ENCODE measurements at places on chromosomes 1 and 21.

- no peak for DNase-seq
Measured at GRCh38 chr1:33370301-33370700, 49.4 kb upstream of the A3GALT2 start.

DNA sequence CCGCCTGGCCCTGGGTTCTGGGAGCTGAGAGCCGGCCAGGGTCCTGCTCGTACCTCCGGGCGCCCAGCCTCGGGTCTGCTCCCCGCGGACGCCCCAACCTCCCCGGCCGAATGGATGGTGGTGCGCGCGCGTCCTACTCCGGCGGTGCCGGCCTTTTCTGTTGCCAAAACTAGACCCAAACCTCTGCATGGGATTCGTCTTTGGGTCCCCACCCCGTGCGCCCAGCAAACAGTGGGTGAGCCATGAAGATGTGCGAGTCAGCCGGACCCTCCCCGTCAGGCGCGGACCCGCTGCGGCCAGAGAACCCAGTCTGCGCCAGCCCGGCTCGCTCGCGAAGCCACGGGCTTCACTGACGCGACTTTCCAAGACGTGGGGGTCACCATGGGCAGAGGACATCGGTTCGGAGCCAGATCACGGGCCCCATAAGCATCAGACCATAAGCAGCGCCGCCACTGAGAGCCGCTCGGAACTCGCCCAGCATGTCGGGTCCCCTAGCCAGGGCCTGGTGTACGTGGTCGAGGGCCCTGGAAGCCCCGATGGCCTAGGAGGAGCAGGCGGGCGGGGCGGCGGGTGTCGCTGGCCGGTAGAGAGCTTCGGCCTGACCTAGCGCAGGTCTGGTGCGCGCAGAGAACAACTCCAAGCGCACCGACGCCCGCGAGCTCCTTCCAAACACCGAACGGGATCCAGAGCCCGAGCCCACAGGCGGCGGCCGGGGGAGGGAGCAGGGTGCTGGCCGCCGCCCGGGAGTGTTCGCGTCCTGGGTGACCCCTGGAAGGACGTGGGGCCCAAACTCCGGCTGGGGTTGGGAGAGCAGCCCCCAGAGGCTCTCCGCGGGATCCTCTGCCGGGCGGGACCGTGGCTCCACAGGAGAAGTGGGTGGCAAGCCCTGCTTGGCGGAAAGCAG is 1.0 kb upstream of the TP73 start:
- no peak for DNase-seq

DNA sequence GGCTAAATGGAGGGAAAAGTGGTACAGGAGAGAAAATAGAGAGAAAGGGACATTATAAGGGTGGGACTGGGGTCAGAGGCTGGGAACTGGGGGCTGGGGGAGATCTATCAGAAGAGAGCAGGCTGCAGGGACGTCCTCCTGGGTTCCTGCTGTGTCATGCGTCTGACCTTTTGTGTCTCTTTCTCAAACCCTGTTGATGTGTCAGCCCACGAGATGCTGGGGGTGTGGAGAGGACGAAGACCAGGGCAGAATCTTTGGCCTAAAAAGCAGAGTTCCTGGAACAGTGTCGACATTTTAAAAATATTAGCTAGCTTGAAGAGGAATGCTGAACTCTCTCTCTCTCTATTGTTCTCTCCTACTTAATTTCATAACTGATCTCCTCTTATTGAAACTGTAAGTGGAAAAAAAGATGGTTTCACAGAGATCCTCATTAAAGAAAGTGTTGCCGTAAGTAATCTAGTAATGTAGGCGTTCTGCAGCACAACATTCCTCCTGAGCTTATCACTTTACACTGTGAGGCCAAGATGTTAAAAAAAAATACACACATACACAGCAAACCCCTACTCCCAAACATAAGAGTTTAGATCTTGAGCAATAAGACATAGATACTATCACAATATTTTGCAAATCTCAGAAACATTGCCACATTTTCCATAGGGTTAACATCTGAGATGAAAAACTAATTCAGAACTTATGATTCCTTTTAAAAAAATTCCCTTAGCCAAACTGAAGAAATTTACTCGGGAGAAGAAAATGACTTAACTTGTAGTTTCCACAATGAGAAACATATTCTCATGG is 52.6 kb downstream of the RUNX1 start:
- DNase-seq: no peak

DNA sequence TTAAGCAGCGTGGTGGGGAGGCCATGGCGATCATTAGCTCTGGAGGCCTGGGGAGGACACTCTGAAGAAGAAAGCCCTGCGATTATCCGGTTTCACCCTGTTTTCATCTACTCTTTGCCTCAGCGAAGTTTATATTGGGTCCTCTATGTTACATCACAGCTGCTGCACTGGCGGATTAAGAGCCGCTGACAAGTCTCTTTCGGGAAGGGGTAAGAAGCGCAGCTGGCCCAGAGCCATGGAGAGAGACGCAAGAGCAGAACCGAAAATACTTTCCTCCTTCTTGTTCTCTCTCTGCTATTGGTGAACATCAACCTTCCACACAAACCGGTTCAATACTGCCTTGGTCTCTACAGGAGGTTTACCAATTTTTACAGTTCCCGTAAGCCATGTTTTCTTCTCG is 291.5 kb downstream of the FAM72C start:
- DNase-seq: no peak

GRCh38 chr1:247008406-247008799 is 546 bp upstream of the ZNF695 start:
- DNase-seq: no peak

- no peak for DNase-seq
Measured at GRCh38 chr1:82565146-82565545, 764.4 kb downstream of the ADGRL2 start.

- DNase-seq: no peak
Measured at GRCh38 chr1:83900524-83900923, 98.4 kb downstream of the TTLL7 start.

DNA sequence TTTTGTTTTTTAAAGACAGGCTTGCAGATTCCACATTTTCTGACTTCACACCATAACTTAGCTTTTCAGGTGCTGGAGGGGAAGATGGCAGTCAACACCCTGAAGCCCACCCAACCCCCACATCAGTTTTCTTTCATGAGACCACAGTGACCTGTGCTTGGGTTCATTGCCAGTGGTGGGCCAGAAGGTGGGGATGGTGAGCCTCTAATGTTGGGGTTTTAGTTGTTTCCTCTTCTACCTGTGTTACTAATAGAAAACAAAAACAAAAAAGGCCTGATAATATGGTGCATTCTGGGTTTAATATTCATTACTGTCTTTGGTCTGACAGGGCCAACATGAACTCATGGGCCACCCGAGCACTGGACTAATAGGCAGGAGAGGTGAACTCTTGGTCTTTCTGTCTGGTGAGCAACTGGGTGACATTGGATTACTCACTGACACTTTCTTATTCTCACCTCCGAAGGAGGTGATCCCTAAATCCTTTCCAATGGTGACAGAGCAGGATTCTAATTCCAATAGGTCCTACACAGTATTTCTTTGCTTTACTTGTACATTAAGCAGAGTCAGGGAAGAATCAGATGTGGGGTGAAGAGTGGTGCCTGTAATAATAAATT is 132.8 kb downstream of the CLIC6 start:
- DNase-seq: no peak

DNA sequence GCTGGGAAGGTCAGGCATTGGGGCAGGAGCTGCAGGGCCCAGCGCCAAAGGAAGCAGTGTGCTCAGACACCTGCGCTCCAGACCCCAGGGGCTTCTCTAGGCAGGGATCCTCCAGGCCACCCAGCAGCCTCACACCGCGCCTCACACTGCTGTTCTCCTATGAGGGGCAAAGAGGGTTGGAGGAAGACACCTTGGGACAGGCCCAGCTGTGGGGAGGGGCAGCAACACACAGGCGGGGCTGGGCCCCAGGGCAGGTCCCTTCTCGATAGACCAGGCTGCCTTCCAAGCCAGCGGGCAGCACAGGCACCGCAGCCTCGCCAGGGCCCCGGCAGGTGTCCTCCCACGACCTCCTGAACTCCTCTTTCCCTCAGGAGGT is 20.7 kb upstream of the PRSS38 start:
- no peak for DNase-seq

GRCh38 chr1:7580923-7581753 is 190.0 kb upstream of the VAMP3 start:
- DNase-seq: no peak

DNA sequence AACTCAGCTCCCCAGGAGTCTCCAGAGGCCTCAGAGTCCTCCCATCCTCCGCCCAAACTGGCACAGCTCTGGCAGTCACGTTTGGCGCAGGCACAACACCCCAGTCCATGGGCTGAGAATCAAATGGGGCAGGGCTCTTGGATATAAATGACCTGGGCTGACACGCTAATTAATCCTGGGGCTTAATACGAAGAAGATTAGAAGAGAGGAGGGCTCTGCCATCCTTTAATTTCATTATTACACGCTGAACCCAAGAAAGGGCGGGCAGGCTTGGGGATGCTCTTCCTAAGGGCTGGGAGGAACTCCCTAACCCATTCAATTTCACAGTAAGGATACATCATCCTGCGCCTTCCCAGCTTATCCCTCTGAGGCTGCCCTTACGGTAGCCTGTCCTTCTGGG is 2.4 kb downstream of the GRIK3 start:
- DNase-seq: no peak

DNA sequence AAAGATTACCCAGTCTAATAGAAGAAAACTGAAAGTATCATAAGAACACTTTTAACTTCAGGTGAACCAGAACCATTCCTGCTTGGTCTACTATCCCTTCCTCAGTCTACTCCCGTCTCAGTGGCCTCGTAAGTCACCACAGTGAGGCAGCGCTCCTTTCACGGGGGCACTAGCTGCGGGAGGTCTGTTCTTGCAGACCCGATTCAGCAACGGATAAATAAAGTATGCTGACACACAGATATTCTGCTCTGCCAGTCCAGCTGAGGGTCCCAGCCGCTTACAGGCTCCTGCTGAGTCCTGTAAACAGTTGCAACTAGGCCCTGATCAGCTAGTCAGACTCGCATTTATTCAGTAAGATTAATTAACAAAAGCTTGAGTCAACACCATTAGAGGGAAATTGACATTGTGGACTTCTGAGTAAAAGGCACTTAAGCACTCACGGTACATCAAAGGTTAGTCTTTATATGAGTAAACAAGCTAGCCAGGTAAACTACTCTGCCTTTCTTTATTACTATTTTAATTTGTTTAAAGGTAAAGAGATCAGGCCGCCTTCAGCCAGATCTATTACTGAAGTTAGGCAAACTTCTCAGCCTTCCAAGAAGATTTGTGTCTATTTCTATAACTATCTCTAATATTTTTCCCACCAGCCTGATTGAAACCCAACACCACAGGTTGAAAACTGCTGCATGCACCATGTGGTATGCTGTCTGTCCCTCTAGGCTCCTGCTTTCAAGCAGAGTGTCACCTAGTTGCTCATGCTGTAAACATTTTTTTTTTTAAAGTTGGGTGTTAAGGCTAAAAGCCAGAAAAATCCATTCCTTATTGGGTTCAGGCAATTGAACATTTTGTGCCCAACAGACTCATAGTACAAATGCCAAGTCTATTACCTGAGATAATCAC is 87.7 kb downstream of the INTS7 start:
- peak; percentile 93 for DNase-seq

- peak; percentile 51 for DNase-seq
Measured at GRCh38 chr1:154427173-154428139, 22.3 kb downstream of the IL6R start.

GRCh38 chr1:205645519-205645918 is 13.7 kb upstream of the ELK4 start:
- no peak for DNase-seq

DNA sequence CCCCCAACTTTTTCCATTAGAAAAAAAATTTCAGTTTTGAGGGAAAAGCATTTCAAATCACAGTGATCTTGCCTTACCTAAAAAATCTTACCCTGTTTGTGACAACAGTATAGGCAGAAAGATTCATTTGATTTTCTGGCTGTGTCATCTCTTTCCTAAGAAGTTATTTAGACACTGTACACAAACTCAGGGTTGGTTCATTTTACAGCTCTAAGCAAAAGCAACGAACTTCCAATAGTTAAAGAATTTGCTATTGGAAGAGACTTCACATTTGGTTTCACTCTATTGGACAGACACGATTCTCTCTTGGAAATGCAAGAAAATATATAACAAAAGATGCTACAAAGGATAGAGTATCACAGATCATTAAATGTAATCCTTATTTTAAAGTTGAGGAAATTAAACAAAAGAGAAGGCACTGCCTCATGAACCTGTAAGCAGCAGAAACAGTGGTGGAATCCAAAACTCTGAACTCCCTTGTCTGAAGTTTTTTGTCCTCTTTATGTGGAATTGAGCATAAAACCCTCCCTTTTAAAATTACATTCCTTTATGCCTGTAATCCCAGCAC is 20.8 kb downstream of the EYA3 start:
- no peak for DNase-seq

GRCh38 chr1:235423214-235423652 is 56.0 kb downstream of the TBCE start:
- DNase-seq: no peak

DNA sequence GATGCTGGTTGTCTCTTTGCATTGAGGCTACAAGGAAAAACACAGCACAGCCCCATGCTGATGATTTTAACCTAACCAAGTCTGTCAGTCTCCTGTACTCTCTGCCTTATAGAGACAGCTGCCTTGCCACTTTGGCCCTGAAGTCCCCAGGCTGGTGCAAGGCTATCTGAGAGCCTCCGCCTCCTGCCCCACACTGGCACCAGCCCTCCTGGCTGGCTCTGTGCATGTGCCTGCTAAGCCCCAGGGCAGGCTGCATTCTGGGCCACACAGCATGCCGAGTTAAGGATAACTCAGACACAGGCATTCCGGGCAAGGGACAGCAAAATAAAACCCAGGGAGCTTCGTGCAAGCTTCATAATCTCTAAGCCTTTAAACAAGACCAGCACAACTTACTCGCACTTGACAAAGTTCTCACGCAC is 910 bp downstream of the RUNX1 start:
- DNase-seq: no peak

DNA sequence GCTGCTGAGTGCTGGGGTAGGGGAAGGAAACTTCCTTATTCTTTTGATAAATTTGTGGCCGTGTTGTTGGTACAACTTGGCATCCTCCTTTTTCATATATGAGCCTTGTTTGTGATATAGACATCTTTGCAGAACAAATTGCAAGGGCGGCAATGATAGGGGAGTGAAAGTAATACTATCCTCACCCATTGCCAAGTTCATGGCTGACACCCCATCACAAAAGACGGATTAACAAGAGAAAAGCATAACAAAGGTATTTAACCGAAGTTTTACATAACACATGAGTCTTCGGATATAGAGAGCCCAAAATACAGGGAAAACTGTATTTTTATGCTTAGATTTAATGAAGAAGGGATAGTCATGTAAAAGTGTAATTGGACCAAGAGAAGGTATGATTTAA is 86.3 kb upstream of the TMPRSS2 start:
- DNase-seq: no peak

- DNase-seq: no peak
Measured at GRCh38 chr1:208157769-208158168, 86.4 kb downstream of the PLXNA2 start.

GRCh38 chr21:43979654-43980053 is 32.5 kb upstream of the TRAPPC10 start:
- no peak for DNase-seq

GRCh38 chr1:87902830-87903229 is 574.1 kb downstream of the LMO4 start:
- no peak for DNase-seq

DNA sequence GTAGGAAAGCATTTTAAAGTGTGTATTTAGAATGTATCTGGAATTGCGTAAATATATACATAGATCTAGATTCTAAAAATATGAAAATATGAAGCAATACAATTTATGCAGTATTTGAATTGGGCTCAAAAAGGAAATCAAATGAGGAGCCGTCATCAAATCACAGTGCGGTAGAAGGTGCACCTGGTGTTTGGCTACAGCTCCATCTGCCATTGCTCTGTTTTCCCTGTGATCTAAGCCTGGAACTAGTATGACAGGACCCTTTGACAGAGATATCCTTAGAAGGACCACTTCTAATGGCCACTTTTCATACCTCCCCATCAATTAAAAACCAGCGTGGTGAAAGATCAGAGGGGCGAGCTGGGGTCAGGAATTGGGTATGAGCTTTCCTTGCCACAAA is 202.6 kb downstream of the NFIA start:
- DNase-seq: no peak

Measured in COR-L47 (cell line).